ENCODE measurements at places on chromosomes 16 and 17.
A peak's percentile ranks its signal among the peaks of the same experiment; 100 is the strongest.

GRCh38 chr16:55658898-55659420 lies 3.2 kb downstream of the SLC6A2 start:
- no peak for DNase-seq

DNA sequence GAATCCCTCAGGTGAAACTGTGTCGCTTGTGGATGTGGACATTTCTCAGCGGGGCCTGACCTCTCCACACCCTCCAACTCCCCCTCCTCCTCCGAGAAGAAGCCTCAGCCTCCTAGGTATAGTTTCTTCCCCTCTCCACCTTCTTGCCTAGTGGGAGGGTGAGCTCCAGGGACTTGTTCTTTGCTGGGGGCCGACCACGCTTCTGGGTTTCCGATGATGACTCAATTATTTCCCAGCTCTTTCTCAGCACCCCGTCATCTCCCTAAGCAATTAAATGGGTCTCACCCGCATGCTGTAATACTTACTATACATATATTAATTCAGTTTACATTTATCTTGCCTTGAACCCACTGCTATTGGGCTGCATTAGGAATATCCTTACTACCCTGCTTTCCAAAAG lies 13.1 kb downstream of the SOCS7 start:
- no peak for DNase-seq

GRCh38 chr17:34178092-34178491 lies 77.0 kb upstream of the CCL2 start:
- DNase-seq: peak; percentile 25

DNA sequence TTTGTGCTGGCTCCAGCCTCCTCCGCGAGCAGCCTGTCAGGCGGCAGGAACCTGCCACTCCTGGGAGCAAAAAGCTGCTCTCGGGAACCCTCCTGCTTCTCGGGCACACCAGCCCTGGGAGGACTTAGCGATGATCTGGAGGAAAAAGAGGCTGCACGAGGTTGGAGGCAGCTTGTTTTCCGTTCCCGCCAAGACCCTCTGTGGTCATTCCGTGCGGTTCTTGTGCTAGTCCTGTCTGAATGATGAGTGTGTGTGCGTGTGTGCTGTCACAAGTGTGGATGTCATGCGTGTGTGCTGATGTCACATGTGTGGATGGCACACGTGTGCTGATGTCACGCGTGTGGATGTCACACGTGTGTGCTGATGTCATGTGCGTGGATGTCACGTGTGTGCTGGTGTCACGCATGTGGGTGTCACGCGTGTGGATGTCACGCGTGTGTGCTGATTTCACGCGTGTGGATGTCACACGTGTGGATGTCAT lies 150.0 kb downstream of the NPIPB11 start:
- DNase-seq: no peak

GRCh38 chr17:77729587-77729986 lies 228.9 kb upstream of the TNRC6C start:
- no peak for DNase-seq

- no peak for DNase-seq
These were observed 13.5 kb downstream of the ADORA2B start for GRCh38 chr17:15958484-15958854.

GRCh38 chr16:54817432-54817831 lies 113.2 kb upstream of the IRX5 start:
- DNase-seq: peak; percentile 23

GRCh38 chr16:77304877-77305276 lies 105.7 kb downstream of the SYCE1L start:
- DNase-seq: no peak

GRCh38 chr16:27369806-27370205 lies 32.2 kb upstream of the IL21R start:
- peak; percentile 27 for DNase-seq

DNA sequence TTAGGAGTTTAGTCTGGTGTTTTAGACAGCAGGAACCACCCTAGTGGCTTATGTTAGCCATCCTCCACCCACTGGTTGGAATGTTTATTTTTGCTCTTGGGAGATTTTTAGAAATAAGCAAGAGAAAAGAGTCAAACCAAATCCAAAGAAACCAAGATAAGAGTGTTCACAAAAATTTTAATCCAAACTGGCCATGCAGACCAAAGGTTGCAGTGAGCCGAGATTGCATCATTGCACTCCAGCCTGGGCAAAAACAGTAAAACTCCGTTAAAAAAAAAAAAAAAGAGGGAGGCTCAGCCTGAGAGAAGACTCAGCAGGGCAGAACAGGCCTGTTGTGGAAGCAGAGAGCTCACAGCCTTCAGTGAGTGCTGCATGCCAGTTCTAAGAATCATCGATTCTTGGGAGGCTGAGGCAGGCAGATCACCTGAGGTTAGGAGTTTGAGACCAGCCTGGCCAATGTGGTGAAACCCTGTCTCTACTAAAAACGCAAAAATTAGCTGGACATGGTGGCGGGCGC lies 12.2 kb upstream of the C16orf54 start:
- peak; percentile 46 for DNase-seq

DNA sequence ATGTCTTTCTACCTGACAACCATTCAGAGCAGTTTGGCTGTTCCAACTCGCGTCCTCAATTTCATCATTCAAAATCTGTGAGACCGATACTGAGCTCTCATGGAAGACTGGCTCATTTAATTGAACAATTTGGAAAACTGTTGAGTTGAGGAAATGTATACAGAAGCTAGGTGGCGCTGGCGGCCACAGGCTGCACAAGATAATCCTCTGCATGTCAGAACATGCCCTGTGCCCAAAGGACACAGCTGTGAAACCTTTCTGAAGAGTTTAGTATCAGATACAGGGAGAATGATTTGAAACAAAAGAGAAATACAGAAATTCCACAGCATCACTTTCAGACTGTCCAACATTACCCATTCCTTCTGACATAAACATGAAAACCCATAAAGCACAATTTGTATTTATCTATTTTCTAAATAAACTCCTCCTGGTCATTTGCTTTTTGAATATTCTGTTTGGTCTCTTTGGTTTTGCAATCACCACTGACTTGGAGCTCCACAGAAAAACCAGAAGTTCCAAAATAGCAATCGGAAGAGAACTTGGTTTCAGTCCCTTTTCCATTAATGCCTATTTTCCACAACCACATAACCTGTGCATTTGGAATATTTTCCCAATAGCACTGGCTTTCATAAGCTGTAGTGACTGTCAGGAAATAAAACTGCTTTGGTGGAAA lies 192.8 kb downstream of the MAP2K6 start:
- DNase-seq: peak; percentile 83

DNA sequence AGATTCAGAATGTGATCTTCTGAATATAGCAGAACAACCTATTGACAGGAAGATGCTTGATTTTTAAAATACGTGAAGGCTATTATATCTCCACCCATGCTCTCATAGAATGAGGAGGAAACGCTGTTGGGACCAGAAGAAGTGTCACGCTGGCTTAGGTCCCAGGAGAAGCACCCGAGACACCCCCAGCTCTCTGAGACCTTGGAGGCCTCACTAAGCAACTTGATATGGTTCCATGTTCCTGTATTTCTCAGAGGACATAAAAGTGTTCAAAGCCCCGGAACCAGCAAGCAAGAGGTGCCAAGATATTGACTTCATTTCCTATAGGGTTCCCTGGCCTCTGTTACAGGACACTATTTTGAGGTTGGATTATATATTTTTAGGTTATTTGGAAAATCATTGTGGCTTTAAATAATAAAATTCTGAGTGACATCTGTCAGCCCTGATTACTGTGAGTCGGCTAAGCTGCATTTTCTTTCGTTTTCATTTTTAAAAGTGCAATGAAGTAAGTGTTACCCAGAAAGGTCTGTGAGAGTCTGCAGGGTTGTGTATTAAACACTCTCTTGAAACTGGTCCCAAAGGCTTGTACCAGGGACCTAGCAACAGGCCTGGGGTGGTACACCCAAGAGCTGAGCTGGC lies 400.0 kb downstream of the SOX9 start:
- no peak for DNase-seq

- DNase-seq: no peak
These were observed 103.9 kb upstream of the SEC14L1 start for GRCh38 chr17:77036841-77037381.

GRCh38 chr16:26765087-26765486 lies 301.6 kb upstream of the C16orf82 start:
- no peak for DNase-seq

- no peak for DNase-seq
These were observed 7.6 kb downstream of the RUNDC3A start for GRCh38 chr17:44315760-44316731.

DNA sequence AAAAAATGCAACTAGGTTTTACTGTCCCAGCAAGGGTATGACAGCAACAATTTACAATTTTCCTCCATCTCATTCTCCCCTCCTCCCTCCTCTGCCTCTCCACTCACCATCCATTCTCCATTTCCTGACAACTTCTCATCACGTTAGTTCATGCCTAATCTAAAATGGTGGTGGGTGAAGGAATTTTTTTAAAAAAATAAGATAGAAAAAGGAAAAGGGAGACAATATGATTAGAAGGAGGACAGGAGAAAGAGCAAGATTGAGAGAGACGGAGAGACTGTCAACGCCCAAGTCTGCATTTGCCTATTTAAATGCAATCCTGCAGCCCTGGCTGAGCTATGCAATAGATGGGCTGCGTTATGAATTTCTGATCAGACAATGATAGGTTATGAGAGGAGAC lies 380.7 kb upstream of the PSMD7 start:
- no peak for DNase-seq

DNA sequence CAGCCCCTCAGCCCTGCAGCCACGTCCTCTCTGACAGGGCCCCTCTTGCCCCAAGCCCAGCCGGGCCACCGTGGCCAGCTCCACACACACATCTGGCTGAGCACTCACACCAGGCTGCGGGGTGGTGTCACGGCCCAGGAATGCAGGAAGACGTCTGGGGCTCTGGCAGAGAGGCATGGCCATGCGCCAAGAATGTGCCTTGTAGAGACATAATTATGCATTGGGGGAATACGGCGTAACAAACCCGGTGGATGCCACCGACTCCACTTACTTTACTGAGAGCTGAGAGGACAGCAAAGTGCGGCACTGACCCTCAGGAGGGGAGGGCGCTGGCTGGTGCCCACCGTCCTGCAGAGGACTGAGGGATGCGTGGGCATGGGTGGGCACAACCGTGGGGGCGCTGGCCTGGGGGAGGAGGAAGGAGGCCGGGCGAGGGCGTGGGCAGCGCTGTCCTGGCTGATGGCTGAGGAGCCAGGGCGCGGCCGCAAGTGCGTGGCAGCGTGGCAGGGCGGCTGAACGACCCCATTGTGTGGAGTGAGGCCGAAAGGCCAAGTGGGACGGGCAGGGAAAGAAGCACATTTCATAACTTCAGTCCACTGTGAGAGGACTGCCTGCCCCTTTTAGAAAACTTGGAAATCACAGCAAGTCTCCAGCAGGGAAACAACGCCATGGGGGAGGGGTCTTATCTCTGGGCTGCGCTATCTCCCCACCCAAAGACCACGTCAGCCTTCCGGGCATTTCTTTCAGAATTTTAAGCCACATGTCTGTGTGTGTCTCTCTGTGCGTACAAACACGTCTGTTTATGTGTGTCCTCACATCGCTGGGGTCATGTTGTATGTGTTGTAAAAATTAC lies 30.6 kb downstream of the METRNL start:
- peak; percentile 99 for DNase-seq

- no peak for DNase-seq
These were observed 8.4 kb downstream of the TSPOAP1 start for GRCh38 chr17:58320163-58320558.

GRCh38 chr17:62804822-62805221 lies 3.3 kb downstream of the MARCHF10 start:
- DNase-seq: no peak

DNA sequence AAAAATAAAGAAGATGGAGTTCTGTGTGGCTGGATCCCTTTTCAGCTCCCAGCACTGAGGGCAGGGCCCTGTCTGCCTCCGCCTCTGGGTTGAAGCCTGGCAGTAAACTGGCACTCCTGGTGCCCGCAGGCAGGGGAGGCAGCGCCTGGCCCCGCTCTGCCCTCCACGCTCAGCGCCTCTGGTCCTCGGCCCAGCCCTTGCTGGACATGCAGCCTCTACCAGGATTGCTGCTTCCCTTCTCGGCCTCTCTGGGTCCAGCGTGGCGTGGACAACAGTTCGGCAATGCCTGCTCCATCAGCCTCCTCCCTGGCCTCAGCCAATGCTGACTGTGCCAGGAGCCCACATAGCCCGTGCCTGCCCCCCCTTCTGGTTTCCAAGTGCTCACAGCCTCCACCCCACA lies 84.4 kb upstream of the CHMP6 start:
- no peak for DNase-seq

- DNase-seq: no peak
These were observed 62.1 kb downstream of the CFDP1 start for GRCh38 chr16:75371171-75371570.

DNA sequence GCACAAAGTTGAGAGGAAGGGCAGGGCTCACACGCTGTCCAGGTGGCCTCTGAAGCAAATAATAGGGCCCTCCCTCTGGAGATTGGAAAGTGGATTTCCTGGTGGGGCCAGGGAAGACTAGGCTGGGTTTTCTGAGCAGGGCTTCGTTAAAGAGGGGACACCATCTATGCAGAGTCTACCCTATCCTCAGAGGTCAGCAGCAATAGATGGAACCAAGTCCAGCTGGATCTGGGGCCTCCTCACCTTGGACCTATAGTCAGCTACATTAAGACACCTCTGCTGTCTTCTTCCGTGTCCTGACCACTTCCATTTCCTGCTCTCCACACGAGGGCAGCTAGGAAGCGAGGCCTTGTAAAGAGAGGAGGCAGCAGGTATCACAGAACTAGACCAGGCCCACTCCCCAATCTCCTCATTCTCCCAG lies 14.7 kb upstream of the ST6GALNAC1 start:
- no peak for DNase-seq

- DNase-seq: peak; percentile 65
These were observed 5.2 kb downstream of the KRT39 start for GRCh38 chr17:40961591-40961990.

DNA sequence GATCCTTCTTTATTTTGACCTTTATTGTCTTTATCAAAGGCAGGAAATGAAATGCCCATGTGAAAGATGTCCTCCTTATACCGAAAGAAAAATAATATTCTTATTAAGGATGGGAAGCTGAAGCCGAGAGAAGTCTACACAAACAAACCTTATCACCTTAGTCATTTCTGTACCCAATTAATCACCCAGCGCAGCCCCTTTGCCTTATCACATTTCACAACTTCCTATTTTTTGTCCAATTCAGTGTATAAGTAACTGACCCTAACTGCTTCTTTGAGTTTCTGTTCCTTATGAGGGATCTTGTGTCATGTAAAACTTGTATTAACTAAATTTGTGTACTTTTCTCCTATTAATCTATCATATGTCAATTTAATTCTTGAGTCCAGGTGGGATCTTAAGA lies 16.4 kb upstream of the CCL23 start:
- DNase-seq: no peak

DNA sequence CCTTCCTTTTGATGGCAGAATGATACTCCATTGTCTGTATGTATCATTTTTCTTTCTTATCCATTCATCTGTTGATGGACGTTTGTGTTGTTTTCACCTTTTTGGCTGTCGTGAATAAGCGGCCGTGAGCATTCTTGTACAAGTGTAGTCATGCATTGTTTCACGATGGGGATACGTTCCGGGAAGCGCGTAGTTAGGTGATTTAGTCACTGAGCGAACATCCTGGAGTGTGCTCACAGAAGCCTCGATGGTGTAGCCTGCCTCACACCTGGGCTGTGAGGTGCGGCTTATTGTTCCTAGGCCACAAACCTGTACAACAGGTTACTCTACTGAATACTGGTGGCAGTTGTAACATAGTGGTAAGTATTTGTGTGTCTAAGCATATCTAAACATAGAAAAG lies 136.5 kb downstream of the CMIP start:
- no peak for DNase-seq
